ENCODE measurements at places on chromosomes 5 and 9.

- DNase-seq: no peak
Measured at GRCh38 chr9:120331913-120332312, 248.1 kb downstream of the CDK5RAP2 start.

DNA sequence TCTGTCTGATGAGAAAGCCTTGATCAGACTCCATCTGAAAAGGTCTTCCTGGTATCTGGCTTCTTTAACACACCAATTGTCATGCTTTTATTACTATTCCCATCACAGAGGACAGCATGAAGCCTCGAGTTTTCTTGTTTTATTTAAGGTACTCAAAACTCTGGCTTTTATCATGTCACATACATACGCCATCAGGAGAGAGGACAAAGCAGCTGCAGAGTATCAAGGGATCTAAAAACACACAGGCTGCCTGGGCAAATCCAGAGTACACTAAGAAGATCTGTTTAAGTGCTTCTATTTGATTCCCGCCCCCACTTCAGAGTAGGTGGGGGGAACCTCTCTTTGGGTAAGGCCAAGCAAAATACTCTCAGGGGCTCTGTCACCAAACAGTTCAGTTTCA, 277.2 kb downstream of the SPOCK1 start:
- DNase-seq: no peak

GRCh38 chr9:33029231-33029786, 4.2 kb downstream of the DNAJA1 start:
- DNase-seq: no peak

- peak; percentile 63 for DNase-seq
Measured at GRCh38 chr5:141650851-141651727, at the start of gene FCHSD1. TSS of gene FCHSD1 (minus strand) at chr5:141651418. CDS start at chr5:141651368, 50 bp downstream.

- DNase-seq: no peak
Measured at GRCh38 chr9:34701769-34702736, 7.9 kb downstream of the CCL21 start.

DNA sequence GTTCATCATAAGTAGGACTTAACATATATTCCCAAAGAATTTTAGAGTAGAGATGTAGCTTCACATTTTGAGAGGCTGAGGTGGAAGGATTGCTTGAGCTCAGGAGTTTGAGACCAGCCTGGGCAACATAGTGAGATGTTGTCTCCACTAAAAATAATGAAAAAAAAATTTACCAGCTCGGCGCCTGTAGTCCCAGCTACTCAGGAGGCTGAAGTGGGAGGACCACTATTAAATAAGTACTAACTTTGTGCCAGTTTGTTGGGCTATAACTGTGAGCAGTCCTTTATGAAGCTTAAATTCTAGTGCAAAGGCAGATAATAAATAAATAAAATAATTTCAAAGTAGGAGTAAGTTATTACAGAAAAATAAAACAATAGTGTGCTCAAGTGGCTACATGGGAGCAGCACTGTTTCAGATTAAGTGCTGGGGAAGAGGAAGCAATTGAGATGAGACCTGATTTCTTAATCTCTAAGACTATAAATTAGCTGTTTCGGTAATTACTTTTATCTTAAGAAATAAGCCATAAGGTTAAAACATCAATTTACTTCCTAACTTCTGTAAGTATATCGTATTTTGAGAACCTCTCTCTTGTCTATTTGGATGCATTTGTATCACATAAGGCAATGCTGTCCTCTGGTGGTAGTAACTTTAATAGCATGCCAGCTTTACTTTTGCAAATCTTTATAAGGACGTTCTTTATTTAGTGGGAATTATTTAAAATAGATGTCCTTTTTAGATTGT, 98.9 kb downstream of the CSNK1G3 start:
- DNase-seq: no peak

GRCh38 chr9:78934880-78935279, 636.9 kb upstream of the TLE4 start:
- DNase-seq: no peak

GRCh38 chr5:9268226-9268625, 277.6 kb downstream of the SEMA5A start:
- DNase-seq: no peak

DNA sequence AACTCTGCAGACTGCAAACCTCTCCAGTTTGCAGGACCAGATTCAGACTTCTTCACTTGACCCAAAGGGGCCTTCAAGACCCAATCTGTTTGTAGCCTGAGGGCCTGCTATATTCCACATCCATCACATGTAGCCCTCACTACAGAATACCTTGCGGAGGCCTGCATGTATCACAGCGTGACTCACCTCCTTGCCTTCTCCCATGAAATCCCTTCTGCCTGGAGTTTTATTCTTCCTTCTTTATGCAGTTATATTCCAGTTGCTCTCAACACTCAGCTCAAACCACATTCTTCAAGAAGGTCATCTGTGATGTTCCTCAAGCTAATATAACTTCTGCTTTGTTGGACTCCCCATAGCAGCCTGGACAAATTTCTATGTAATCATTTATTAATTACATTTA, 198.5 kb upstream of the PTGER4 start:
- DNase-seq: no peak

DNA sequence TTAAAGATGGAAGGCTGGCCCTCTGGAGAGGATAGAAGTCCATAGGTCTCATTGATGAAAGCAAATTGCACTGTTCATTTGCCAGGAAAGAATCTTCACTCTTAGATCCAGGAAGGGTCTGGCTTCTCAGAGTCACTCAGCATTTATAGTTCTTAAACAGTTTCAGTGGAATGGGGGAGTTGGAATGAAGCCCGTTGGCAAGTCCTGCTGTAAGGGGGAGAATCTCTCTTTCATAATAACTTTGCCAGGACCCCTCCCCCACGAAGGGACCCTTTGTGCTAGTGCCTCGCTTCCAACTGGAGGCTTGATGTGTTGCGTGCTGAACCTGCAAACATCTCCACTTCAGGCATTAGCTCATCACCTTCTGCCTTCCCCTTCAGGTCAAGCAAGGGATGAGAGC, 57.1 kb downstream of the ENTREP1 start:
- no peak for DNase-seq

GRCh38 chr9:33273972-33274328, 9.1 kb downstream of the CHMP5 start:
- DNase-seq: no peak

- no peak for DNase-seq
Measured at GRCh38 chr9:135901031-135901758, 6.2 kb downstream of the CAMSAP1 start.

DNA sequence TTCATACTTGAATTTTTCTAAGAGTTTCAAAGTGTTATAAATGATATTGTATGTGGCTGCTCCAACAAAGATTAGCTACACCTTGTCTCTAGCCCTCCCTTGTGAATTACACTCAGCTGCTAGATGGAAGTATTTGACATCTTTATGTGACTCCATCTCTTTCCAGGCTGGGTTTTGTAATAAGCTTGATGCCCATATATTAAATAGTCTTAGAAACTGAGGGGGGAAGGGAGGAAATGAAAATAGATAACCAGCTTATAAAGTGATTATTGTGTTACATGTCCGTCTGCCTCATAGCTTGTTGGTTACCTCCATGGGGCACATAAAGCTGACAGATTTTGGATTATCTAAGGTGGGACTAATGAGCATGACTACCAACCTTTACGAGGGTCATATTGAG, 63.4 kb downstream of the CD180 start:
- no peak for DNase-seq

DNA sequence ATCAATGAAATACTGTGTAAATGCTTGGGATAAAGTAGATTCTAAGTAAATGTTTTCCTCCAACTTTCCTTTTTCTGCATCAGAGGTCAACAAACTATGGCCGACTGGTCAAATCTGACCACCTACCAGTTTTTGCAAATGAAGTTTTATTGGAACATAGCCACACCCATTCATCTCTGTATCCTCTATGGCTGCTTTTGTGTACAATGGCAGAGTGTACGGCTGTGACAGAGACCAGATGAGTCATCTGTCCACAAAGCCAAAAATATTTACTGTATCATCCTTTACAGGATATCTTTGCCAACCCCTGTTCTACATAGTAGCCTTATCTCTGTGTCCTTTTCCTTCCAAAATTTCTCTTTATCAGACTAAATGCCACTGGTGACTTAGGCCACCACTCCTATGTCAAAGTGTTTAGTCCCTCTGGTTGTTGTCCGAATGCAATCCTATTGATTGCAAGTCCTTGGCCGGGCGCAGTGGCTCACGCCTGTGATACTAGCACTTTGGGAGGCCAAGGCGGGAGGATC, 218.4 kb upstream of the KLF4 start:
- DNase-seq: no peak

- peak; percentile 56 for DNase-seq
Measured at GRCh38 chr9:116482740-116483139, 204.4 kb upstream of the TRIM32 start.

DNA sequence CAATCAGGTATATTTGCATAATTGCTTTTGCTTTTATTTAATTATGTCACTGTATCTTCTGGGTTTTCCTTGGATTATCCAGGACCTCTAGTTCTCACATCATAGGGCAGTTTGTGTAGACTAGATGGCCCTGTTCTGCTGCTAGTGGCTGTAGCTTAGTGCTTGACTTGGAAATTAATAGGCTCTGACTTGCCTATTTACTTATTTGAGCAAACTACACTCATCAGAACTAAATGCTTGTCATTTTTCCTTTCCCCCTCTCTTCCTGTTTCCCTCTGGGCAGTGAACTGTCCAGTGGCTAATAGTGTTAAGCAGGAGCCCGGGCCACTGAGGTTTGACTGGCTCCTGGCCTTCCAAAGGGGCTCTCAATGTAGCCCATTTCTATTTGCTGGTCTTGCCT, 135.7 kb downstream of the MAN2A1 start:
- DNase-seq: no peak

- no peak for DNase-seq
Measured at GRCh38 chr5:14712131-14712530, 47.6 kb downstream of the OTULIN start.

DNA sequence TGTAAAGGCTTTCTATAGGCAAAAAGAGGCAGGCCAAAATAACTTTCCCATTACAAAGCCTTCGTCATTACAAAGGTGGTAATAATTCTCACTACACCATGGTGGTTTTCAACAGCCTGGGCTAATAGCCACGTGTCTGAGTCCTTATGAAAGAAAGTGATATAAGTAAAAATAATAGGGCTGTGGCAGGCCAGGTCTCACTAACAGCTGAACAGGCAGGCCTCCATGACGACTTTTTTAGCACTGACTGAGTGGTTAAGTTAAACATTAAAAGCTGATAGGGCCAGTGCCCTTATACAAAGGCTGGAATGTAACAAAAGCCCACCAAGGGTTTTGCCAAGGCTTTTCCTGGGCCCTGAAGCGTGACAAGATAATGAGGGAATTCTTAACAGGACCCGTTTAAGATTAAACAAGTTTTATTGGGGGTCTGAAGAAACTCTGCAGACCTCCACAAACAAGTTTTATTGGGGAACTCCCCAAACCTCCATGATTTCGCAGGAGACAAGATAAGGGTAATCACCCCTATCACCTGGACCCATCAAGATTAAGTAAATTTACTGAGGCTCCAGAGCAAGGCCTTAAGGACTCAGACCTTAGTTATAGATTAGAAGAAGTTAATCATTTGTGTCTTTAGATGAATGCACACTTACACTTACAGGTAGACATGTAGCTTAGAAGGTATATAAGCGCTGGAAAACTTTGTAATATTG, 412.9 kb downstream of the CHSY3 start:
- DNase-seq: no peak

DNA sequence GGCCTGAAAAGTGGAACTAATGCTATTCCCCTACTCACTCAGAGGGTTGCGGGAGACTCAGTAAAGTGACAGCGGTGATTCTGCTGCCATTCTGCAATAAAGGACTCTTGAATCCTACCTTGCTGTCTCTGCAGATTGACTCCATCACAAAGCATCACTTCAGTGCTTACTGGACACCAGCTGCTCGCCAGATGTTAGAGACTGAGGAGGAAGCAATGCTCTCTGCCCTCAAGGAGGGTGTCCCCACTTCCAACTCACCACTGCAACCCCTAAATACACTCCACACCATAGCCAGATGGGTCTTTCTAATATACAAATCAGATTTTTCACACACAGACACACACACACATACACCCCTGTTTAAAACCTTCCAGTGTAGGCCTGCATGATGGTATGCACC, 21.4 kb downstream of the TTLL11 start:
- no peak for DNase-seq

- DNase-seq: no peak
Measured at GRCh38 chr5:133390416-133391353, 221.7 kb downstream of the FSTL4 start.

GRCh38 chr9:71108937-71109336, 12.5 kb downstream of the TRPM3 start:
- no peak for DNase-seq

- DNase-seq: peak; percentile 44
Measured at GRCh38 chr9:130421802-130422276, 22.9 kb upstream of the ASS1 start.

DNA sequence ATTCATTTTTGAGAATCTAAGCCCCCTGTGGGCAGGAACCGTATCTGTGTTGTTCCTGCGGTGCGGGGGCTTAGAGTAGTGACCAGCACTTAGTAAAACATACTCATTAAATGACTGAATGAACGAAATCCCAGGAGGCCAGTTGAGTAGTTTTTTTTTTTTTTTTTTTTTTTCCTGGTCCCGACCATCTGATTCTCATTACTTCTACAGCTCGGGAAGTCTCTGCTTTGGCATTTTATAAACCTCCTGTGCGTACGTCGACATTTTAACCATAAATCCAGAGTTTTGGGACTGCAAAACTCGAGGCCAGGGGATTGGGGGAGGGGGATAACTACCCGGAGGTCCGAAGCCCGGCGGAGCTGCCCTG, 31.5 kb upstream of the SPRY4 start:
- DNase-seq: no peak

DNA sequence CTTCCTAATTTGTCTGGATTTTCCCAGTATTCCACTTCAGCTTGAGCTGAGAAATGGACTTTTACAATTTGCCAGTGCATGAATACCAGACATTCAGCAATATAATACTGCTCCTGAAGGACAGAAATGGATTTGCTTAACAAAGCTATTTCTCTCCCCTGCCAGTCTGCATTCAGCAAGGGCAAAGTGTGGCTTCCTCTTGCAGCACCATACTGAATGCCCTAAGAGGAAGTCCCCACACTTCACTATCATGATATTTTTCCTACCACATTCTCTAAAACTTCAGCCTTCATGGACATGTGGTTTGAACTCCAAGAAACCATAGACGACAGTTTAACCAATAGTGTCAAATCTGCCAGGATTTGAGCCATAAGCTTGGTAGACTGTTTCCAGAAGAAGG, 19.8 kb upstream of the TLE4 start:
- no peak for DNase-seq

- no peak for DNase-seq
Measured at GRCh38 chr5:159471904-159472303, 141.6 kb upstream of the IL12B start.

- no peak for DNase-seq
Measured at GRCh38 chr9:113474360-113475028, 11.0 kb downstream of the RGS3 start.
